ENCODE measurements at places on chromosomes 3 and 15.

DNA sequence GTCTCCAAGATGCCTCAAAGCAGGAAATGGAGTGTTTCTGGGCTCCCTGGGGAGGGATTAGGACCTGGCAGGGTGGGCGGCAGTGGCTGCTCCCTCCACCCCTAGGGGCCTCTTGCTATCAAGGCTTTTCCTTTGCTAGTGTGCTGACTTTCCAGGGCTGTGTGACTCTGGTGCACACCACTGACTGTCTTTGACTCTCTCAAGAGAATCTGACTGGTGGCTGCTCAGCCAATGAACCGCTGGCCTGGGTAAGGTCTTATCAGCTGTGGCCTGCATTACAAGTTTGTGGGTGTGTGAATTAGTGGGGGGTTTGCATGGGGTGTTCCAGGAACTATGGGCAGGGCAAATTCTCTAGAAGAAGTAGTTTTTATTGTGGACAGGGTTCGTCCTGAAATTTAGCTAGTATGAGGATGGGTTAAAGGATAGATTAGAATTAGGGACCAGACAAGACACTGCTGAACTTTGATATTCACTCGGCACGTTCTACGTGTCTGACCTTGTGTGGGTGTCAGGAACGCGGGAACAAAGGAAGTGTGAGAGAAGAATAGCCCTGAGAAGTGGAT is 29.5 kb downstream of the SIAH2 start:
- no peak for DNase-seq

GRCh38 chr3:67468511-67468910 is 185.9 kb downstream of the SUCLG2 start:
- DNase-seq = no peak

DNA sequence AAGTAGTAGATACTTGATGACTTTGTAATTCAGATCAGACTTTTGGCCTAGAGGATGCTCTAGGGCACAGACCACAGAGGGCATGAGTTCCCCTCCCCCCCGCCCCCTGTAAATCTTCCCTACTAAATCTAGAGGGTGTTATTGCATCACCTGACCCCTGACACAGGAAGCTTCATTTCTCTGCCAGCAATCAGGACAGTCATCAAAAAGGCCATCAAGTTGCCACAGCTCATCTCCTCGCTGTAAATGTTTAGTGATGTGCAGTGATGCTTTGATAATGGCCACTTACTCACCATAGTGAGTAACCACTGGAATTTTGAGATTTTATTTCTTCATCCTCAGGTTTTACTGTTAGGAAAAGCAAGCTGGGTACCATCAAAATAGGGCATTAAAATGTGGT is 289.2 kb upstream of the CHRM5 start:
- no peak for DNase-seq

- no peak for DNase-seq
Measured at GRCh38 chr3:4587061-4587837, 94.1 kb downstream of the ITPR1 start.

DNA sequence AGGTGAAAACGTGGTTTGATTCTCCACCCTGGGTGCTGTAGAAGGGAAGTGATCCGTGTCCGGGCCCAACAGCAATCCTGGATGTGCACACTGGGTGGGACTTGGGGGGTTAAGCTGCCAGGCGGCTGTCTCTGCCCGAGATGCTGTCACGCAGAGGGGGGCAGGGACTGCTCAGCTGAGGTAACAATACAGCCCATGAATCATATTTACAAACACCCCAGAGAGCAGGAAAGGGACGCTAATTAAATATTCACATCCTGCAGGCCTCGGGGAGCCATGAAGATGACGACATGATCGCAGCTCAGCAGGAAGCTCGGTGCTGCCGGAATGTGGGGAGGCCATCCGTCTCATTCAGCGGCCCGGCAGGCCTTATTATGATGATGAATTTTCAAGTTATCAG is 17.9 kb upstream of the CRABP1 start:
- no peak for DNase-seq

- DNase-seq = peak; percentile 4
Measured at GRCh38 chr3:39990532-39990931, 181.1 kb downstream of the MYRIP start.

GRCh38 chr3:55859305-55859704 is 372.2 kb upstream of the WNT5A start:
- DNase-seq = no peak

DNA sequence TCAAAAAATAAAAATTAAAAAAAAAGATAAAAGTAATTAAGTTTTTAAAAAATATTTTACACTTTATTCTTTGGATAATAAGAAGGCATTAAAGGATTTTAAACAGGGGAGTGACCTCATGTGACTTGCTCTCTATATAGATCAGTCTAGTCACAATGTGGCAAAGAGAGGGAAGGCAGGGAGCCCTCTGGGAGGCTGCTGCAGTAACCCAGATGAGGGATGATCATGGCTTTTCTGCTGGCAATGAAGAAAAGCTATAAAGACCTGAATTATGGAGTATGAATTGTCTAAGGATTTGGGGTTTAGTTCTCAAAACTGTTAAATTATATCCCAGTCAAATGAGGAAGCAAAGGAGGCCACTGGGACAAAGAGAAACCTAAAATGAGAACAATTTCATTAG is 58.1 kb downstream of the SUMF1 start:
- no peak for DNase-seq

- DNase-seq = no peak
Measured at GRCh38 chr3:15265655-15266509, 59.8 kb downstream of the CAPN7 start.

DNA sequence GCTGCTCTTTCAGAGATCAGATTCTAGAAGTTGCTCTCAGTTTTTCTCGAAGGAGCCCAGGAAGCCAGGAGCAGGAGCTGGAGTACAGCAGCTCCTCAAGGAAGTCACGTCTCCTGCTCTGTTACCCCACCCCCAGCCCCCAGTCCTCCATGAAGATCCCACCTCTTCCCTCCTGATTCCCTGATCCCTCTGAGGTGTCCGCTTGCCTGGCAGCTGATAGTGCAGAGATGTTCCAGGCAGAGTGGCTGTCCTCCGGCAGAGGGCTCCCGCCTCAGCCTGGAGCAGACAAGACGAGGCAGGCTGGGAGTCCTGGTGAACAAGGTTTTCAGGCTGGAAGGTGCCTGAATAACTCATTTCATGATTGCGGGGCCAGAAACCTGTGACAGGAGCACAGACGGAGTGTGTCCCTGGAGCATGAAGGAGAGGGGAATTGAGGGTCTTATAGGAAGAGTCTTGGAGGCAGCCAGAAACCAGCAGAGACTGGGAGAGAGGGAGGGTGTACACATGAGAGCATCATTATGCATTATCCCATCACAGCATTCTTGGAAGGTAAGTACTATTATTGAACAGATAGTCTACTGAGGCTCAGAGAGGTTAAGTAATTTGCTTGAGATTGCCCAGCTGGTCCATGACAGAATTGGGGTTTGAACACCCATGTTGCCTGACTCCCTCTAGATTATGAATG is 1.2 kb downstream of the HRH1 start:
- peak; percentile 57 for DNase-seq

DNA sequence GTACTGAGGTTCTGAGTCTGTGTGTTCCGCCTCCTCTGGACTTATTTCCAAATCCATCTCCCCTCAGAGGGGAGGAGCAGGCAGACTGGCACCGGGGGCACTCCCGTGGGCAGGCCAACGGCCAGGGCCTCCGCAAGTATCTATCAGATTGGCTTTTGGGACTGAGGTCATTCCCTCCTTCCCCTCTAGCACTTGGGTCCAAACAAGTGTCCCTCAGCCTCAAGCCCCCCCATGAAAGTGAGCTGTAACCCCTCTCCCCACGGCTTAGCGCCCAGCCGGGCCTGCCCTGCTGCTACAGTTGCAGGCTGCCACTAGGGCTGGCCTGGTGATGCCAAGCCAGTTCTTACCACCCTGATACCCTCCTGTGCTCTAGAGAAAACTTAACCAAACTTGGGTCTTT is 17.4 kb downstream of the ITGA11 start:
- DNase-seq = no peak

DNA sequence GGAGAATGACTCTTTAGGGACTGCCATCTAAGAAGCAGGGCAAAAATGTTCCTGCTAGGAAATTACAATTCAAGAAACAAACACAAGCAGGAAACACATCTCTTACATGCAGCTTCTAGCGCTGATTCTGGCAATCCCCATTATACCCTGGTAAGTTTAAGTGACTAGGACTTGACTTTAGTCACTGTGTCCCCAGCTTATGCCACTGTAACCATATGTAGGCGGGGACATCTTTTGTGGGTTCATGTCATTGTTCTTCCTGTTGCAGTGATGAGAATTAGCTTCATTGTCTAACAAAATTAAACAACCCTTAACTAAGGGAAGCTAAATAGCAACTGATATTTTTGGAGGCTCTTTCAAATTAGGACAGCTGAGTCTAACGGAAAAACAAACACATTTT is 17.9 kb upstream of the FAM81A start:
- no peak for DNase-seq

GRCh38 chr3:52440249-52440551 is 4.7 kb downstream of the SEMA3G start:
- no peak for DNase-seq

DNA sequence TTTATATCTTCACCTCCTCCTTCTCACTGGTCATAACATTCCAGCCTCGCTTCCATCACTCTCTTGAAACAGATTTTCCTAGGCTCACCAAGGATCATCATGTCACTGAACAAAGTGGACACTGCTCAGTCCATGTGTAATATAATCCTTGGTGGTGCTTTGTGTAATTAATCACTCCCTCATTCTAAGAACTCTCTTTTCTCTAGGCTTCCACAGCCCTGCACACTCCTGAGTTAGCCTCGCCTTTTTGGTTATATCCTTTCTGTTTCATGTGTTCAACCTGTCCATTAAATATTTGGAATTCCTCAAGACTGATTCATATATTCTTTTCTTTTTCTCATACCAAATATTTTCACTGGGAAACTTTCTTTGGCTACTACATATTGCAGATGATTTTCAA is 440.8 kb downstream of the PYDC2 start:
- no peak for DNase-seq

DNA sequence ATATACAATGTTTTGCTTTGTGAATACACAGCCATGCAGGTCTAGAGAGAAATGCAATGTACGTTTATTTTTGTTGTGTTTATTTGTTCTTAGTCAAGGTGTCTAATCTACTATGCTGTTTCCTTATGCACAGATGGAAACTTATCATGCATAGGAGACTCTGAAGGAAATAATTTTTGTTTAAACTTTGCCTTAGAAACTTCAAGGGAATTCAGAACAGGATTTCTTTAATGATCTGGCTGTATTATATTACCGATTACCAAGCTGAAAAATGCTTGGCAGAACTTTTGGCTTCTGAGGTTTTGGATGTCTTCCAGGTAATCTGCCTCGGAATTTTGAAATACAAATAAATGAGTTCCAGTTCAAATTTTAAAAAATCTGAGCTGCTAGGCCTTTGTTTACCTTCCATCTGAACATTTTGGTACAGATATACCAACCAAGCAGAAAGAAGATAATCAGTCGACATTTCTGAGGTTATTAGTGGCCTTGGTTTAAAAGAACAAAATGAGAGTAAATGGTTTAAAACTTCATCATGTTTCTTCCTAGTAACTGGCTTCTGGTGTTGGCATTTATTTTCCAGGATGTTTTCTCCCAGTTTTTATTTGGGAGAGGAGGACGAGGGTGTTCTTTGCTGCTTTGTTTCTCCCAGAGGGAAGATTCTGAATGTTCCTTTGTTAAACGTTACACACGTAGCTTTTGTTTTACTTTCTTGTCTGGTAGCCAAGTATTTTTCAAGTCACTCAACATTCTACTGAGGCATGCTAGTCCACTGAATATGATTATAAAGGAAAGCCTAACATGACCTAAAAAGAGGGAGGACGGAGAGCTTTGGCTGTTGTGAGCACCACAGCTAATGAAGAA is 421.8 kb upstream of the TBL1XR1 start:
- DNase-seq = peak; percentile 42

GRCh38 chr3:67362686-67363085 is 291.7 kb downstream of the SUCLG2 start:
- DNase-seq = no peak

DNA sequence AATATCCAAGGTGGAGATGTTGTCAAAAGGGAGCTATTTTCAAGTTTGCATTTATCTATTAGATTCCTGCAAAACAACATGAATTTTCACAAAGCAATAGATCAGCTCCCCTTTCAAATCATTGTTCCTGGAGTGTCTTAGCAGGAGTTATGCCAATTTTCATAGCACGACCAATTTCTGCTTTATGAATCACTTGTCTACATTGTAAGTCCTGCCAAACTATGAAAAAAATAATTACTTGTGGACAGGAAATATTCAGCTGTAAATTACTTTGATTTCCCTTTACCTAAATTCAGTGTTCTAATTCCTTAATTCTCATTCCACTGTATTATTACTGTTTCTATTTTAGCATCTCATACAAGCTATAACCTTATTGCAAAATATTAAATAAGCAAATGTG is 1289.6 kb downstream of the NSUN3 start:
- no peak for DNase-seq

- DNase-seq = no peak
Measured at GRCh38 chr15:70103880-70104626, 6.3 kb upstream of the TLE3 start.

GRCh38 chr3:113825090-113825489 is 13.5 kb upstream of the GRAMD1C start:
- peak; percentile 24 for DNase-seq

DNA sequence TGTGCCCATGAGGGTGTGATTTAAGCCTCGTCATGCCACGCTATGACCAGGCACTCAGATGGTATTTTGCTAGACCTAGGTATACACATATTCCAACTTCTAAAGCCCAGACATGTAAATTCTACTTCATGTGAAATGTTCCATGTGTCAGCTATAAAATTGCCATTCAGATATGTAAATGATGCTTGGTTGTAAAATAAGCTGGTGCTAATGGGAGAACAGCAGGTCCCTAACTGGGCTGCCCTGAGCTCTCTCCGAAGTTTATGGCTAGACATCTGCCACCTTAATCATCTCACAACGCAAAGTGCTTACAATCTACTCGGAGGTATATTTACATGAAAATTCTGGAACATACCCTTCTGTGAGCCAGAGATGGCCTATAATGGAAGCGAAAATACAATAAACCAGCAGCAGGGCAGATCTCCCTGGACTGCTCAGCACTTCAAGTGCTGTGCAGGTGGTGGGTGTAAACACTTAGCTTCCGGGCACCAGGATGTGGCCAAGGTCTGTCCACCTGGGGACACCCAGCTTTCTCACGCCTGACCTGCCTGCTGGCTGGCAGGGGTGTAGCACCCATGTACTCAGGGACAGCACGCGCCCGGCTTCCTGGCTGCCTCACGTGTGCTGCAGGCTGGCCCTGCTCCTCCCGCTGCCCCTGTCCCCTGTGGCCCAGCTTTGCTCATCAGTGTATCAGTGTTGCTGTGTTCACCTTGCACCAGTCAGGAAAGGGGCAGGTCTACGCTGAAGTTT is 82.0 kb downstream of the CHDH start:
- DNase-seq = peak; percentile 0

GRCh38 chr3:183375787-183376186 is 52.6 kb downstream of the MCF2L2 start:
- DNase-seq = no peak

DNA sequence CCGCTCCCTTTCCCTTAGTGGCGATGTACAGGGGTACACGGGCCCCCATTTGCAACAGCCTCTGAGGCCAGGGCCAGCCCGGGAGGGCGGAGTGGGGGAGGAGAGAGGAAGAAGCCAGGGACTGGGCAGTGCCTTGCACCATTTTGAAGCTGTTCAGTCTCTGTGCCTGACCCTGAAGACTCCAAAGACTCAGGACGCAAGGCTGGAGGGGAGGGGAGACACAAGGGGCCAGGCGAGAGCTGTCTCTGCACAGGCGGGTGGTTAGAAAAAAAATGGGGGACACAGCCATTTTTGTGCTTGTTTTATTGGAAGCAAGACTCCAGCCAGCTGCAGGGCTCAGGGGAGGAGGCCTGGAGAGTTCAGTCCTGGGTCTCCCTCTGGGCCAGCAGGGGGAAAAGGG is 1.6 kb downstream of the RPP25 start:
- no peak for DNase-seq

- DNase-seq = peak; percentile 82
Measured at GRCh38 chr15:99076555-99077308, 28.1 kb upstream of the SYNM start.

Measured in NCI-H2171 treated with DMSO at 0.1 percent for 48 hours (cell line).